ENCODE measurements at places on chromosomes 1 and 21.
A peak's percentile ranks its signal among the peaks of the same experiment; 100 is the strongest.

DNA sequence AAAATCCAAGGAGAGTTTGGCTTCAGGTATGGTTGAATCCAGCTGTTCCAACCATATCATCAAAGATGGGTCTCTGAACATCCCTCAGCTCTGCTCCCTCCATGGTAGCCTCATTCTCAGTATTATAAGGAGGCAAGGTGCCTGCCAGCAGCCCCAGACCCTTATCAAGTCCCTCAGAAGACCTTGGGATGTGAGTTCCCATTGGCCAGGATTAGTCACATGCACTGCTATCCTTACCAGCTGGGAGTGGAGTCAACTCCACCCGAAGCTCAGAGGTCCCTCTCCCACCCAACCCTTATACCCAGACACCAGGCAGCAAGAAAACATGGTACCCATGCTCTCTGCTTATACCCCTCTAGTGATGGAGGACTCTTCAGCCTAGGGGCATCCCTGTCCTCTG is 153.7 kb upstream of the ZBTB40 start:
- no peak for DNase-seq

GRCh38 chr1:60052601-60053000 is 21.0 kb downstream of the C1orf87 start:
- no peak for DNase-seq

DNA sequence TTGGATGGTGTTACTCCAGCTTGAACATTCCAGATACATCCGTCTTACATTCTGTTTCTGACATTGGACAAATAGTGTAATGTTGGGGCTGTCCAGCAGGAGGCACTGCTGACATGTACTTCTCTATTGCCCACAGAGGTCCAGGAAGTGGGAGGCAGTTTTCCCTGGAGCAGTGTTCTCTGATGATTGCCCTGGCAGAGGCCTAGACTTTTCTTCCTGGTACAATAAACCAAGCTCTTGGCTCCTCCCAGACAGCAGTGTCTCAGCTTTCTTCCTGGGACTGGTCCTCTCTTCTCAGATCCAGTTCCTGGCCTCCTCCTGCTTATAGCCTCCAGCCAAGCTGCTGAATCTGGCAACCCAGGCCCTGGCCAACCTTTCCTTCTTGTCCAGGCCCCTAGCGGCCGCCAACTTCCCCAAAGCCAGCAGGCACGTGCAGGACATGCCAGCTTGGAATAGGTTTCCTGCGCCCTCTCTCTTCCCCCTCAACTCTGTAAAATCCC is 14.9 kb upstream of the IFNLR1 start:
- peak; percentile 60 for DNase-seq

GRCh38 chr1:203621559-203622262 is 4.9 kb upstream of the ATP2B4 start:
- DNase-seq, result no peak

GRCh38 chr1:47216278-47217059 is 15.6 kb downstream of the TAL1 start:
- no peak for DNase-seq

GRCh38 chr1:54615531-54616279 is 7.6 kb downstream of the FAM151A start:
- no peak for DNase-seq

DNA sequence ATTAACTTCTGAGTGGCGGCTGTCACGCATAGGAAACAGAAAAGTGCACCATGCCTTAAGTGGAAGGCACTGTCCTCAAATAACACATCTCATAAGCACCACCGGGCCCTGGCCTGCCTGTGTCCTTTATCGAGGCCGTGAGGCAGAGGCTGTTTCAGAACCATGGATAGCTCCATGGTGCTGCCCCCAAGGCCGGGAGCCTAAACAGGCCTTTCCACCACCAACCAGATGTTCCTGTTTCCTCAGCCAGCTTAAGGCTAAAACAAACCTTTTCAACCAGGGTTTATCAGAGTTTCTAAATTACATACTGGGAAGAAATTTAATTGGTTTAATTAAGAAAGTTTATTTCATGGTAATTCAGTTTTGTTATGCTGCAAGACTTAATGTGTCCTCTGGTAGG is 114.4 kb downstream of the DMRTA2 start:
- DNase-seq, result peak; percentile 2

DNA sequence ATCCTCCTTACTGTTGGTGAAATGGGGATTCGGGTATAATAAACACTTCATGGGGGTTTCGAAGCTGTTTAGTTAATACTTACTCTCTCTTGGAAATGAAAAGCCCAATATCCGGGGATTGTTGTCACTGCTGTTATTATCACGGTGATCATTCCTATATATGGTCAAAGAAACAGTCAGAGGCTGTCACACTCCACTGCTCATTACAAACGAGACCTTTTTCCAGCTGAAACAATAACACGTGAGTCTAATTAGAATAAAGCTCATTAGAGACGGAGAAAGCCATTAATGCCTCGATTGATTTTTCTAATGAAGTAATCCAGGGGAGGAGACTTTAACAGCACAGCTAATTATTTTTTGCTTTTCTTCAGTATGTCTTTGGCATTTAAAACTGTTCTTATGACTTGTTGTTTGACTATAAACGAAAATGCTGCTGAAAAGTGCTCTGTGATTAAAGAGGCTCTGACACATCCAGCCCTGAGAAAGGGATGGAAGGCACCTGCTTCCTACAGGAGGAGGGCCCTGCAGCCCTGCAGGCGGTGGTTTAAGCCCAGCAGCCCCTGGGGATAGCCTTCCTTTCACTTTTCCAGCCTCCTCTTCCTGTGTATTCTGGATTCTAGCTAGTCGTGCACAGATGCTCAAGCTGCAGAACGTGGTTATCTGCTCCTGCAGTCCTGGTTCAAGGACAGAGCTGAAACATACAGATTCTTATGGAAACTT is 143.6 kb downstream of the EDEM3 start:
- no peak for DNase-seq

GRCh38 chr1:87592156-87592555 is 263.5 kb downstream of the LMO4 start:
- DNase-seq, result no peak

DNA sequence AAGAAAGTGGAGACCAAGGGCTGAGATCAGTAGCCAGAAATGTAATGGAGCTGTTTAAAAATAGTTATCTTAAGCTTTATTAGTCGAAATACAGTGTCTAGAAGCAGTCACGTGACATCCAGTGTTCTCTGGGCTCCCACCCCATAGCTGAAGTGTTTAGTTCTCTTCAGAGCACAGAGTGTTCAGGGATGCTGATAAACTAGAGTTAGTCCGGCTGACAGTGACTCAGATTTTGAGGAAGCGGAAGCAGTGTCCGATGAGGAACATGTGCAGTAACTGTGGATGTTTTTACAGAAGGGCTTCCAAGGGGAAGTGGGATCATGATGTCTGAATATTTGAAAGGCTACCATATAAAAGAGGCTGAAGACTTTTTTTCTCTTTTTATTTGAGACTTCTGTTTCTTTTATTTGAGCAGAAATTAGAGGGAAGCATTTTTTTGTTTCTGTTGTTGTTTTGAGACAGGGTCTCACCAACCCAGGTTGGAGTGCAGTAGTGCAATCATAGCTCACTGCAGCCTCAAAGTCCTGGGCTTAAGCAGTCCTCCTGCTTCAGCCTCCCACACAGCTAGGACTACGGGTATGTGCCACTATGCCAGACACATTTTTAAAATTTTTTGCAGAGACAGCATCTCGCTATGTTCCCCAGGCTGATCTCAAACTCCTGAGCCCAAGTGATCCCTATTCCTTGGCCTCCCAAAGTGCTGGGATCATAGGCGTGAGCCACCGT is 124.2 kb downstream of the GALNT2 start:
- DNase-seq, result peak; percentile 12

DNA sequence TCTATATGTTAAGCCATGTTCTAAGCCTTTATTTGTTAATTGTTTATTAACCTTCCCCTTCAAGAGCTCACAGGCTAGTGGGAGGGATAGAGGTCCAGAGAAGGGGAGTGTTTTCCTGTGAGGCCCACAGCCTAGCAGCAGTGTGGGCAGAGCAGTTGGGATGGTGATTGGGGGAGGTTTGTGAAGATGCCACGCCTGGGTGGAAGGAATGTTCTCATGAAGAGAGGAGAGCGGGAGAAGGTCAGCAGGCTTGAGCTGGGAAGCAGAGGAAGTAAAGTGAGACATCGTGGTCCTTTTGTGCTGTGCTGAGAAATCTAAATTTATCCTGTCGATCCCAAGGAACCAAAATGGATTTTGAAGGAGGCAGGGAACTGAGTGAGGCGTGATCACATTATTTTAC is 42.6 kb downstream of the TRAPPC10 start:
- DNase-seq, result no peak

- DNase-seq, result no peak
These were observed 40.6 kb downstream of the KIF26B start for GRCh38 chr1:245195398-245195797.

- no peak for DNase-seq
These were observed 10.3 kb upstream of the PROX1 start for GRCh38 chr1:213977486-213977842.

- DNase-seq, result no peak
These were observed 55.9 kb downstream of the DAP3 start for GRCh38 chr1:155744711-155745283.

GRCh38 chr1:118535901-118536300 is 350.9 kb upstream of the SPAG17 start:
- no peak for DNase-seq

DNA sequence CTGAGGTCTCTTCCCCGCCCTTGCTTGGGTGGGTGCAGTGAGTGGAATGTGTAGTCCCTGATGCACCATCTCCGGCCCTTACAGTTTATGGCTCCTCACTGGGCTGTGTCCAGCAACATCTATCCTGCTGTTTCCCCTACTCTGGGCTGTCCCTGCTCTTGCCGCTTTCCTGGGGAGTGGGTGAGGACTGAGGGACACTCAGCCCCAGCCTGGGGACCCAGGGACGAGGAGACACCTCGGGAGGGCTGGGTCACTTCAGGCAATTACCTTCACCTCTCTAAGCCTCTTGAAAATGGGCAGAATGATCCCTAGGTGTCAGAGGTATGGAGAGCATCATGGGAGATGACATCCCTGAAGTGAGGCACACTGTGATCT is 13.6 kb upstream of the LRP8 start:
- DNase-seq, result no peak

- peak; percentile 75 for DNase-seq
These were observed 9.7 kb downstream of the SMYD3 start for GRCh38 chr1:246497331-246497915.

- DNase-seq, result no peak
These were observed 57.9 kb downstream of the TRAF5 start for GRCh38 chr1:211384524-211384923.
